ENCODE measurements at places on chromosomes 7 and 10.

GRCh38 chr10:35555962-35556930 lies 48.9 kb upstream of the GJD4 start:
- no peak for ATAC-seq

- ATAC-seq = no peak
Observed at GRCh38 chr7:93964813-93965212, 39.3 kb downstream of the BET1 start.

- no peak for ATAC-seq
Observed at GRCh38 chr10:359762-360161, 224.5 kb downstream of the ZMYND11 start.

DNA sequence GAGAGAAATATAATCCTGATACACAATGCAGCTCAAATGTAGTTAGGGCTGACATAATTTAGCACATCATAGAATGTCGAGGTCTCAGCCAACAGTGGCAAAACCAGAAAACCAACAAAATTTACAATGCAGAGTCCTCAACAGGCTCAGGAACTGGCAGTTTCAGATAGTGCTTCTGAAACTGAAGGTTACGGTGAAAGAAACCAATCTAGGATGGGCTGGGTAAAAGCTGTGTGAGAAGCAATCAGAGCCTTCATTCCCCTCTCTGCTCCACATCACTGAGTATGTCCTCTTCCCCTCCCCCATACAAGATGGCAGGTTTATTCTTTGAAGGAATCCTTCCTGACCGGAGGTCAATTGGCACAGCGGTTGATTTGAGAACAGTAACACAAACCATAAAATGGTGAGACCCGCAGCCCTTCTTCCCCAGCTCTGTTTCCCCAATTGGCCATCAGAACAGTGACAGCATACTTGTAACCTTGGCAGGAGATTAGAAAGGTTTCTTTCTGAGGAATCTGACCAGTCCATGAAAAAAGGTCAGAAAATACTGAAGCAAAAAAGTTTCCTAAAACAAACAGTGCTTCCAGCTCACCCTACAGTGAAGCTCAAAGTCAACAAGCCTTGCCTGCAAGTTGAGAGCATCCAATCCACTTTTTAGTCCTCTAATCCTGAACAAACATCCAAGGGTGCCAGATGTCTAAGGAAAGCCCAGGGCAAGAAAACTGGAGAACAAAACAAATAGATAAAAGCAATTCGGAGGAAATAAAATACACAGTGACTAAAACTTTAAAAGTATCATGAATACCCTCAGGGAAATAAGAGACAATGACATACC lies 53.9 kb upstream of the IL6 start:
- no peak for ATAC-seq

GRCh38 chr10:37700886-37701780 lies 156.3 kb downstream of the ZNF248 start:
- no peak for ATAC-seq

DNA sequence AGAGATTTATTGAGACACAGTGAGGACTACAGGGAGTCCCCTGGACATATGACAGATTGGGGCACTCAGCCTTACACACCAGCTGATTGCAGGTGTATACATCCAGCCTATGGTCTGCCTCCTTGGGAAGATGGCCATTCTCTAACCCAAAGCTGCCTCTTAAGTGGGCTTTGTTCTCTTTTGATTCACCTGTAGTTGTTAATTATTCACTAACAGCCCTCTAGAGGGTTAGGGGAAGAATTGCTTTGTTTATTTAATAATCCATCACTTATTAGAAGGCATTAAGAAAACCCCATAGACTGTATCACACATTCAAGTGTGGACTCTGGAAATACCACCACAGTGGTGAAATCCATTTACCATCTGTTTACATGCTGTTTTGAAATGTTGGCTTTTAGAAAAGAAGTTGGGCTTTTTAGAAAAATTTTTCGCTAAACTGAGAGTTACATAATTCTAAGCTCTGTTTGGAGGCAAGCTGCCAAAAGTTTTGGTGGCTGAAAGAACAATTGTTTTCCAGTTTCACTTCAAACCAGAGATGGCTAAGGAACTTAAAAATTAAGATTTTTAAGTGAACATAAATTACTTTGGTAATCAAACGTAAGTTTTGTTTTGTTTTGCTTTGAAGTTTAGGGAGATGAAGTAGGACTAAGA lies 379.1 kb downstream of the ADRA2A start:
- ATAC-seq = no peak

DNA sequence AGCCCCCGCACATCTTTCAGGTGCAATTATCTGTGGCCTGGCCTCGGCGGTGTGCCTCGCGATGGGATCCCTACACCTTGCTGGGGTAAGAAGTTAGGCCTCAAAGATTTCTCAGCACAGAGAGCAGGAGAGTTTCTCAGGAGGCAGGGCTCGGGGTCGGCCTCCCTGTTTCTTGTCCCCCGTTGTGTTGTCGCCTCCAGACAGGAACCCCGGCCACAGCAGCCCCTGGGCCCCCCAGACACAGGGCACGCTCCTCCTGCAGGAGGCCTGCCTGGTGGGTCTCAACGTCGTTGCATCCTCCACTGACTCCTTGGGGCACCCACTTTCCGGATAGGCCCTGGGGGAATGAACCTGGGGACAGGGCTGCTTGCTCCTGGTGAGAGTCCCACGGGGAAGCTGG lies 229.1 kb upstream of the SHH start:
- no peak for ATAC-seq

- ATAC-seq = no peak
Observed at GRCh38 chr10:113162960-113163359, 212.9 kb downstream of the TCF7L2 start.

DNA sequence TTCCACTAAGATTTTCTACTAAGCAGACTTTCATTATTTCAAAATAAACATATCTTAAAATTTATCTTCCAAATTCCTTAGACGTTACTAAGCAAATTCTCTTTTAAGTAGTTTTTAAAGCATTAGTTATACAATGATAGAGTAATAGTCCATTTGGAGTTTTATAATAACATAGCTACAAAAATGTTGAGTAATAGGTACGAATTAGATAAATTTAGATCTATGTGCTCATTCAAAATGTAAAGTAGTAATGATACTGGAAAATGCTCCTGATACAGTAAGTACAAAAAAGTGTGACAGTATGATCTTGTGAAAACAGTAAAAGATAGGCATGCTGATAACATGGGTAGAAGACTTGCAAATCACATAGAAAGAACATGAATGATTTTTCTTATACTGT lies 4.5 kb downstream of the DMTF1 start:
- ATAC-seq = no peak

DNA sequence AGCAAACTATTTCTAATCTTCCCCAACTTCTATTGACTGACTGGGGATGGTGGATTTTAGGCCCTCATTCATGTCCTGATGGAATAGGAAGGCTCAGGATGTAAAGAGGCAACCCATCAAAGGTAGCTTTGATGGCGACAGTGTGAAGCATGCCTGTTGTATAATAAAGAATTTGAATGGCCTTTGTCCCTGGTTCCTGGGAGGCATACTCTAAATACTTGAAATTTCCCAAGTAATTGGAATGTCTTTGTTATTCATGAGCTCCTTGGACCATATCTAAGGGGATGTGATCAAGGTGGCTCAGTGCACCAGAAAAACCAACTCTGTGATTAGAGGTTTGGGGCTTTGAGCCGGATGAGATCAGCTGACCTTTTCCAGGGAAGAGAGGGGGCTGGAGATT lies 264.5 kb upstream of the NEBL start:
- no peak for ATAC-seq

DNA sequence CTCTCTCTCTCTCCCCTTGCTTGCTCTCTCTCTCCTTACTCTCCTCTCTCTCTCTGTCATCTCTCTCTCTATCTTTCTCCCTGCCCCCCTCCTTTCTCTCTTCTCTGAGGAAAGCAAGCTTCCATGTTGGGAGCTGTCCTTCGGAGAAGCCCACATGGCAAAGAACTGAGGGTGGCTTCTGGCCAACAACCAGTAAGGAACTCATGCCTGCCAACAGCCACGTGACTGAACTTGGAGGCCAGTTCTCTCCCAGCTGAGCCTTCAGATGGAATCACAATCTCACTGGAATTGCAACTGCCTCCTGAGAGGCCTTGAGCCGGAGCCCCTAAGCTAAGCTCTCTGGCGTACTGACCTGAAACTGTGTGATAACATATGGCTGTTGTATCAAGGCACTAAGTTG lies 12.0 kb upstream of the DHTKD1 start:
- ATAC-seq = no peak

GRCh38 chr10:44297963-44298362 lies 86.9 kb downstream of the CXCL12 start:
- ATAC-seq = no peak

DNA sequence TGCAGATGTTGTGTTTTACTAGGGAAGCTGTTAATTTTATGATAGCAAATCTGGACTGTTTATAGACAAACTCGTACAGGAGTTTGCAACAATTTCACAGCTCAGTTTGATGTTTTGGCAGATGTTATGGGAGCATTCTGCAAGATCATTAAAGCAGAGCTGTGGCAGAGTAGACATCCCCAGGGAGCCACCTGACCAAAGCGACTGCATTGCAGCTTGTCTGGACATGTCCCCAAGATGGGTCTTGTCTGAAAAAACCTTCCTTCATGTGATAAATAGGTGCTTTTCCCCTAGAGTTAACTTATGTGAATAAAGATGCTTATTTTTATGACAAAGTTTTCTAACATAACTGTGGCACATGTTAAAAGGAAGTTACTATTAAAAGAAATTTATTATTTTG lies 91.2 kb upstream of the GPR141 start:
- ATAC-seq = no peak

DNA sequence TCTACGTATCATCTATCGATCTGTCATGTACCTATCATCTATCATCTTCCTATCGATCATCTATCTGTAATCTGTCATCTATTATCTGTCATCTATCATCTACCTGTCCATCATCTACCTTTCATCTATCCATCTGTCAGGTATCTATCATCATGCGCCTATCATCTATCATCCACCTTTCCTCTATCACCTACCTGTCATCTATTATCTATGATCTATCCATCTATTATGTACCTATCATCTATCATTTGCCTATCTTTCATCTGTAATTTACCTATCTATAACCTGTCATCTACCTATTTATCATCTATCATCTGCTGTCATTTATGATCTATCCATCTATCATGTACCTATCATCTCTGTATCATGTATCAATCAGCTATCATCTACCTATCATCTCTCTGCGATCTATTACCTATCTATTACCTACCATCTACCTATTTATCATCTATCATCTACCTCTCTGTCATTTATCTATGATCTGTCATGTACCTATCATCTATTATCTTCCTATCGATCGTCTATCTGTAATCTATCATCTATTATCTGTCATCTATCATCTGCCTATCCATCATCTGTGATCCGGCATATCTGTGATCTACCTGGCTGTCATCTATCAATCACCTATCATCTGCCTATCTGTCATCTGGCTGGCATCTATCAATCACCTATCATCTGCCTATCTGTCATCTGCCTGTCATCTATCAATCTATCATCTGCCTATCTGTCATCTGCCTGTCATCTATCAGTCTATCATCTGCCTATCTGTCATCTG lies 1.6 kb upstream of the VIPR2 start:
- ATAC-seq = no peak

- no peak for ATAC-seq
Observed at GRCh38 chr7:33334349-33334748, 205.0 kb downstream of the BBS9 start.

GRCh38 chr7:92639966-92640365 lies 49.8 kb upstream of the FAM133B start:
- ATAC-seq = no peak

DNA sequence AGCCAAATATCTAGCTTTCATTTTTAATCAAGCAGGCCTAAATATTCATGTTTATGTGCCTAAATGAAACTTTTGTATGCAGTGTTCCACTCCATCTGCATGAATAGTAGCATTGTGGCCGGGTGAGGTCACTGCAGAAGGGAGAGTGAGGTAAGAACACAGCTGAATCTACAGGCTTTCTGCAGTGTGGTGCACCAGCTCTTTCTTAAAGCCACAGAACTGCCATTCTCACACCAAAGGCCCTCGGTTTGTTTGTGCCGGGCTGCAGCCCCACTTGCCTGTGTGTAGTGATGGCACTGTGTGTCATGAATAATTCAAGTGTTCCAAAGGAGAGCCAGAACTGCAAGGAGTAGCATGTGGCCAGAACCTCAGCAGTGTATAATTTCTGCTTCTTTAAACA lies 204.1 kb downstream of the TRIL start:
- ATAC-seq = no peak

DNA sequence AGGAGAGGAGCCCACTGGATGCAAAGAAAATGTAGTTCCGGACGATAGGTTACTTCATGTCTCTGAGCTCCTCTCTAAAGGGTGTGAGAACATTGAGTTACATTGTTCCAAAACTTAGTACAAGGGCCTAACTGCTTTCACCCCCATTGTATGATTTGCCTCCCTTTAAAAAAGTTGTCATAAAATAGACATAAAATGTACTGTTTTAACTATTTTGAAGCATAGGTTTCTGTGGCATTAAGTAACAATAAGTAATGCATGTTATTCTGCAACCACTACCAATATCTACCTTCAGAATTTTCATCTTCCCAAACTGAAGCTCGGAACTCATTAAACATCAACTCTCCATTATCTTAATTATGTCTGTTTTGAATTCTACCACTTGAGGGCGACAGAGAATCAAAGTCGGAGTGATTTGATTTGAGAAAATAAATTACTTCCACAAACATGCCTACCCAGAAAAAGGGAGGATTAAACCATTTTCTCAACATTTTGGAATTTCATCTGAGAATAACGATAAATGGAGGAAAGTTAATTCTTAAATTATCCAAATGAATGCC lies 2.7 kb downstream of the IGFBP1 start:
- no peak for ATAC-seq

- ATAC-seq = peak; percentile 45
Observed at GRCh38 chr7:92652536-92652935, 62.3 kb upstream of the FAM133B start.

GRCh38 chr7:115952832-115953231 lies 77.7 kb downstream of the TFEC start:
- no peak for ATAC-seq

- ATAC-seq = no peak
Observed at GRCh38 chr10:100659361-100660098, 85.9 kb upstream of the PAX2 start.

- no peak for ATAC-seq
Observed at GRCh38 chr10:131960631-131961046, 21.1 kb downstream of the BNIP3 start.

GRCh38 chr10:12703813-12704212 lies 297.7 kb downstream of the CCDC3 start:
- ATAC-seq = peak; percentile 54

DNA sequence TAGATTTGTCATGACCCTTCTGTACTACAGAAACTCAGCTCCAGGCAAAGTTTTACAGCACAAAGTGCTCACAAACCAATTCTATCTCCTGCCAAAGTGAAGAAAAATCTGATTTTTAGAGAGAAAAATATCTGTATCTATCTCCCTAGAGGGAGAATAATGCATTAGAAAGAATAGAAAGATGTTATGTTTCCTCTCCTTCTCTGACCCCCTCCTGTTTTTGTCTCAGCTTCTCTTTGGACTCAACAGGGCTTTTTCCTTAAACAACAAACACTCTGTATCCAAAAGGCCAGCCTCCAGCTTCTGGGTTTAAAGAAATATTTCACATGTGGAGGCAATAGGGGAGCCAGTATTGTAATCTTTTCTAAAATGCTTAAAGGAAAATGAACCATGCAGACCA lies 627.4 kb downstream of the REEP3 start:
- ATAC-seq = no peak
